ENCODE measurements at places on chromosomes 7 and 10.

DNA sequence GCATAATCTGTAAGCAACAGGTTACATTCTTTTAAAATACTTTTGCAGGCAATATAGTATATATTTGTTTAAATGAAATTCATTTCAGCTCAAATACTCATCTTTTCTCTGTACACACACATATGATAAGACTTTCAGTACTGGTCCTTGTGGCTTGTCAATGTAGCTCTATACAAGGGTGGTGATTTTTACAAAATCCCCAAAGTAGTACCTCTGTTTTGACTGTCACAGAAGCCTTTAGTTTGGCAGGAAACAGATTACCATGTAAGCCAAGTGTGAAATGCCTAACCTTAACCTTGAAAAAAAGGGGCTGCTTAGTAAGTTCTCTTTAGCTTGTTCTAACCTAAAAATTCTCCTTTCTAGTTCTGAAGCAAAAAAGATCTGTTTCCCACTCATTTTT, 87.9 kb downstream of the KCND2 start:
- DNase-seq = no peak
- no peak overlapping the region for H3K4me3 ChIP-seq
- H3K36me3 ChIP-seq = no peaks in the 10 kb centered on the region
- no peaks in the 10 kb centered on the region for H3K4me1 ChIP-seq
- no peaks in the 10 kb centered on the region for H3K27me3 ChIP-seq

DNA sequence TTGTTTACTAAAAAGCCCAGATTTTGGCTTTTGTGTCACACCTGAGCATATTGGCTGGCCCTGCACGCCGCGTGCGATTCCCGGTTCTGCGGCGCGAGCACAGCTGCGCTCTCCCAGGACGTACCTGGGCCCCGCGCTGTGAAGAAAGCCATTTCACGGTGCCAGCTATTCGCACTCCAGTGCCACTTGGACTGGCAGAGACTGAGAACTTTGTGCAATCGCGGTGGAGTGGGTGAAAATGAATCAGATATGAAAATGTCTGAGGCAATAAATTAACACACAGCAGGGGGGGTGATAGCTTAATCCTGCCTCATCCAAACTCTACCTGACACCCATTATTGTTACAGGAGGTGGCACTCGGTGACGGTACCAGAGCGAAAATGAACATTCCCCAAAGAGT, 330.1 kb upstream of the MGMT start:
- no peak overlapping the region for H3K27ac ChIP-seq
- DNase-seq = no peak
- H3K4me1 ChIP-seq = no peaks in the 10 kb centered on the region
- H3K36me3 ChIP-seq = no peaks in the 10 kb centered on the region
- no peak overlapping the region for H3K4me3 ChIP-seq

- H3K36me3 ChIP-seq = no peaks in the 10 kb centered on the region
- H3K27me3 ChIP-seq = no peaks in the 10 kb centered on the region
- H3K4me1 ChIP-seq = no peaks in the 10 kb centered on the region
- H3K4me3 ChIP-seq = no peak overlapping the region
- H3K27ac ChIP-seq = no peak overlapping the region
- DNase-seq = no peak
Observed at GRCh38 chr7:43295429-43295828, 183.0 kb downstream of the HECW1 start.

- H3K4me3 ChIP-seq = no peak overlapping the region
- no peak overlapping the region for H3K27ac ChIP-seq
- peaks cover 6% of the 10 kb centered on the region for H3K36me3 ChIP-seq
- no peak for DNase-seq
- H3K4me1 ChIP-seq = peaks cover 12% of the 10 kb centered on the region
Observed at GRCh38 chr10:97651773-97652172, 11.3 kb downstream of the PI4K2A start.

DNA sequence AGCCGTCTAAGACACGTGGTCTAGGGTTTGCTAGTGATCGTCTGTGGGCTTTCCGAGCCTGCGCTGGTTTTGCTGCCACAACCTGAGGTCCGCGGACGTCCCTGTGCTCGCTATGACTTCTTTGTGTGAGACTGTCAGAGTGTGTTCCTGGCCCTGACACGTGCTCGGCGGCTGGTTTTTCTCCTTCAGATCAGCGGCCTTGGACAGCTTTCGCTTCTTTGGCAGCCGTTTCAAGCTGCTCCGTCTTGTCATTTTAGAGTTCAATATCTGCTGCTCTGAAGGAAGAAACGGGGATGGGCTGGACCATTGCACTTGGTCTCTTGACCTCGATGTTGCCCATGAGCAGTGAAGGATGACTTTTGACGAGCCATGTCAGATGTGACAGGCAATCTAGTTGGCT, 147.3 kb downstream of the MGMT start:
- no peak overlapping the region for H3K4me3 ChIP-seq
- no peaks in the 10 kb centered on the region for H3K4me1 ChIP-seq
- no peak for DNase-seq
- H3K27ac ChIP-seq = no peak overlapping the region

DNA sequence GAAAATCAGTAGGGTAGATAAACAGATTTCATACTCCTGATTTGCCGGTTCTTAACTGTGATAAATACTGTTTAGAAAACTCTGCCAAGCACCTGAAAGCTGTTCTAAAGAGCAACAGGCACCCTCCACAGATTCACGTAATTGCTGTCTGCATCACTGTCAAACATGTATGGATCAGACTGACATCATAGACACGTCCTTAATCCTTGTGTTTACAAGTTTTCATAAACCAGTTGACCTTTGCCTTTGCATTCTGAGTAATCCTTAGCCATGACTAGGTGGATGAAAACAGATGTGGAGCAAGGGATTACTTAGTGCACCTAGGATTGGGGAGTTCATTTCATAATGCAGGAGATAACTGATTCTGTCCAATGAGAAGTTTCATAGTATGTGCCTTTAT, 41.6 kb downstream of the SLC39A12 start:
- no peaks in the 10 kb centered on the region for H3K4me1 ChIP-seq
- no peaks in the 10 kb centered on the region for H3K27me3 ChIP-seq
- no peak overlapping the region for H3K4me3 ChIP-seq
- no peaks in the 10 kb centered on the region for H3K36me3 ChIP-seq

DNA sequence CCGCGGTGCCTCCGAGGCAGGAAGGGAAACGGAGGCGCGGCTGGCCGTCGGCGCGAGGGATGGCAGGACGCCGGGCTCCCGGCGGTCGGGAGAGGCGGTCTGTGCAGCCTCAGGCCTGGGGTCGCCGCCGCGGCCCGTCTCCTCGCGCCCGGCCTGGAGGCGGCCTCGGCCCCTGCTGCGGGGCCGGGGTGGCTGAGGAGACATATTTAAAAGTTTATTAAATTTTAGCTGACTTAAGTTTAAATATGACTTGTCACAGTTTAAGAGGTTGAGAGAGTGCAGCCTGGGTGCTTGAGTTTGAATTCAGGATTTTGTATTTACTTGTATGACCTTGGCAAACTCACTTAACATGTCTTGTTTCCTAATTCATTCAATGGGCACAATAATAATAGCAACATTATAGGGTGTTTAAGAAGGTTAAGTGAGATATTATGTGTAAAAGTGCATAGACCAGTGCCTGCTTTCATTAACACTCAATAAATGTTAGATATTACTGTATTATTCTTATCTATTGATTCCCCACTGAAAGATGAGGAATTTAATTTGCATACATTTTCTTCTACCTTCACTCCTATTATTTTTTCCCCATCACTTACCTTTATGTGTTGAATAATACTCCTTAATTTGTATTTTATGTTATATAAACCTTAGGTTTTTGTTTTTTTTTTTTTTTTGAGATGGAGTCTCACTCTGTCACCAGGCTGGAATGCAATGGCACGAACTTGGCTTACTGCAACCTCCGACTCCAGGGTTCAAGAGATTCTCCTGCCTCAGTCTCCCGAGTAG, 718 bp downstream of the DYNC2I1 start:
- no peaks in the 10 kb centered on the region for H3K36me3 ChIP-seq
- H3K27me3 ChIP-seq = no peaks in the 10 kb centered on the region
- H3K4me3 ChIP-seq = peak overlapping the region; percentile 77
- H3K4me1 ChIP-seq = no peaks in the 10 kb centered on the region
- H3K27ac ChIP-seq = peak overlapping the region; percentile 83

DNA sequence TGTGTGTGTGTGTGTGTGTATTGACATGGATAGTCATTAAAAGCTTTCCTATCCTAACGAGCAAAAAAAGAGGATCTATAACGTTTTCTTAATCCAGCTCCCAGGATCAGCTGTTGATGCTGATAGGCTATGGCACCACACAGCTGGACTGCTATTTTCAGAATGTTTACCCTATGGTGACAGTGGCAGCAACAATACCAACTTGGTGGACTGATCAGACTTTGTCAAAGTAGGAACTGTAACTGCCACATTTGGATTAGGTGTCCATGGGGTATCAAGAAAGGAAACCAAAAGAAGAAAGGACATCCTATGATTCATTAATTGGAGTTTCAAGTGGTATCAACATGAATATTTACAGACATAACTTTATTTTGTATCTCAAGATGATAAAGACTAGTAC, 2.7 kb upstream of the CLEC5A start:
- H3K27ac ChIP-seq = no peak overlapping the region
- H3K4me1 ChIP-seq = no peaks in the 10 kb centered on the region

DNA sequence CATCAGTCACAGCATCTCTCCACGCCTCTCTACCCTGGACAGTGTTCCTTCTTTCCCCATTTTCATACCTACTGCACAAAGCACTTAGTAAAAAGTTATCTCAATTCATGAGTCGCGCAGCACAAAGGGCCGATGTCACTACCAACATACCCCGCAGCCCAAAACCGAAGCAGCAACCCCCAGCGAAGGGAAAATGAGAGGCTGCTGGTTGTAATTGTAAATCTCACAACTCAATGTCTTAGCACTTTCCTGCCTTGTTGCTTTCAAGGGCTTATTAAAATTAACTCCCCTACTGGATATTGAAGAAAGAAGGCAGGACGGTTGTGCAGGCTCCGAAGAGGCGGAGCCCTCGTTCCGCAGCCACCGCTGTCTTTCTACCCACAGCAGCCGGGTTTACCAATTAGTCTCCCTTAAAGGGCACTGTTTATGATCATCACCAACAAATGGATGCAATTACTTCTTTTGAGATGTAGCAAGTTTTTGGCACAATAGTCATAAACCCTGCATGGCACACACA, 6.5 kb downstream of the DIP2C start:
- no peaks in the 10 kb centered on the region for H3K36me3 ChIP-seq
- no peak overlapping the region for H3K4me3 ChIP-seq
- no peaks in the 10 kb centered on the region for H3K27me3 ChIP-seq
- DNase-seq = no peak

DNA sequence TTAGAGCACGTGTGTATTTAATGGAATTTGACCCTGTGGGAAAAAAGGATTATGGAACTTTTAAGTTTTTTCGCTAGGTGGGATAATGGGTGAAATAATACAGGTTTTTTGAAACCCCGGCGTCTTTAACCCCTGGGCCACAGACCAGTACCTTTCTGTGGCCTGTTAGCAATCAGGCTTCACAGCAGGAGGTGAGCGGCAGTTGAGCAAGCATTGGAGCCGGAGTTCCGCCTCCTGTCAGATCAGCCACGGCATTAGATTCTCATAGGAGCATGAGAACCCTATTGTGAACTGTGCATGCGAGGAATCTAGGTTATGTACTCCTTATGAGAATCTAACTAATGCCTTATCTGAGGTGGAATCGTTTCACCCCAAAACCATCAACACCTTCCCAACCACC, 28.6 kb downstream of the WAC start:
- DNase-seq = no peak
- no peaks in the 10 kb centered on the region for H3K27me3 ChIP-seq
- H3K36me3 ChIP-seq = peaks cover 4% of the 10 kb centered on the region
- H3K27ac ChIP-seq = no peak overlapping the region
- peaks cover 17% of the 10 kb centered on the region for H3K4me1 ChIP-seq

- H3K4me3 ChIP-seq = no peak overlapping the region
- no peak overlapping the region for H3K27ac ChIP-seq
- H3K4me1 ChIP-seq = no peaks in the 10 kb centered on the region
- H3K36me3 ChIP-seq = no peaks in the 10 kb centered on the region
- H3K27me3 ChIP-seq = no peaks in the 10 kb centered on the region
- no peak for DNase-seq
Observed at GRCh38 chr7:38262545-38262944, 10.9 kb downstream of the TARP start.

DNA sequence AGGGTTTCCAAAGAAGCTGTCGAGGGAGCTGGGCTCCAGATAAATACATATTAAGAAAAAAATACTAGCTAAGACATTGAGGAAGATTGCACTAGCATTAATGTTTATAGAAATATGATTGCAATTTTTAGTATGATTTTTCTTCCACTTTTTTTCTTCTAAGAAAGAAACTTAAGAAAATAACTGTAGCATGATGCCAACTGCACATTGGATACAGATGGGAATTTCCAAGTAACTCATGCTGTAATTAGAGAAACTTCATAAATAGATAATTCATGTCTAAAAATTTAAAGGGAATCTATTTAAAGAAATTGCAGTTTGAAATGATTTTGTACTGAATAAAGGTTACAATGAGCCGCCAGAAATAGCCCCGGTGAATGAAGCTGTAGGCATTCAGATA, 119.4 kb downstream of the POLR1F start:
- H3K36me3 ChIP-seq = no peaks in the 10 kb centered on the region
- H3K27ac ChIP-seq = no peak overlapping the region
- no peak overlapping the region for H3K4me3 ChIP-seq
- no peaks in the 10 kb centered on the region for H3K27me3 ChIP-seq

GRCh38 chr7:159105066-159105780, 39.4 kb downstream of the VIPR2 start:
- no peaks in the 10 kb centered on the region for H3K36me3 ChIP-seq
- H3K27me3 ChIP-seq = no peaks in the 10 kb centered on the region
- H3K27ac ChIP-seq = no peak overlapping the region
- DNase-seq = no peak
- no peaks in the 10 kb centered on the region for H3K4me1 ChIP-seq

- H3K4me1 ChIP-seq = no peaks in the 10 kb centered on the region
- DNase-seq = no peak
- no peaks in the 10 kb centered on the region for H3K36me3 ChIP-seq
- H3K27me3 ChIP-seq = no peaks in the 10 kb centered on the region
- no peak overlapping the region for H3K27ac ChIP-seq
Observed at GRCh38 chr7:154841731-154842331, 161.1 kb downstream of the PAXIP1 start.

- H3K27ac ChIP-seq = no peak overlapping the region
- H3K27me3 ChIP-seq = no peaks in the 10 kb centered on the region
- H3K36me3 ChIP-seq = no peaks in the 10 kb centered on the region
- H3K4me3 ChIP-seq = no peak overlapping the region
- no peak for DNase-seq
Observed at GRCh38 chr10:42112331-42113157, 525.8 kb downstream of the ZNF33B start.

Measured in naive thymus-derived CD4-positive, alpha-beta T cell (primary cell).